Suppressor macrophage treated with lipopolysaccharide for 4 hours (primary cell): ENCODE measurements at places on chromosomes 5 and 9.

- no peak for DNase-seq
Measured at GRCh38 chr5:82290908-82291307, 12.8 kb upstream of the RPS23 start.

DNA sequence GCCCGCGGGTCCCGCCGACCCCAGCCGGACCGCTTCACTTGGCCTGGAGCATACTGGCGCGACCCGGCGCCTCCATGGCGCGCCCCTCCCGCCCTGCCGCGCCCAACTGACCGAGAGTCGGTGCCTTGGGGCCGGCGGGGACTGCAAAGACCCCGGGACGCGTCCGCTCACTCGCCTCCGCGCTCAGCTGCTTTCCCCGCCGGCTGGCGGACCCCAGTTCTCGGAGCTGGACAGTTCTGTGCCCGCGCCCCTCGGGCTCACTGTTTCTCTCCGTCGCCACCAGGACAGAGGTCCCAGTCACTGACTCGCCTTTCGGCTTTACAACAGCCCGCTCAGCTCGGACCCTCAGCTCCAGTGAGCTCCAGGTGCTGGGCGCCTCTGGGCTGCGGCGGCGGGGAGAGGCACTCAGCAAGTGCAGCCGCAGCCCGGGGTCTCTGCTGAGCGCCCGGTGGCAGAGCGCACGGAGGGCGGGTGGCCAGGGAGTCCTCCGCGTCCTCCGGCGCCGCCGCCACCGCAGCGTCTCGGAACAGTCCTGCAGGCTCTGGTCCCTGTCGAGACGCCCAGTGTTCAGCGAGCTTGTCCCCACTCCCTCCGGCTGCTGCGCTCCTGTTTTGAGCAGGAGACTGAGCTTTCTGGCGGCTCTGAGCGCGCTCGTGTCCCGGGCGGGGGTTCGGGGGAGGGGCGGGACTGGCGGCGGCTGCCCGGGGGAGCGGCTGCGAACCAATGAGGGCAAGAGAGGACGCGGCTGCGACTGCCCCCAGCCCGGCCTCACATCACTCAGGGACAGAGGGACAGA lies at the start of gene SMIM32:
SMIM32 (minus strand) TSS at position 637 of the 796 bp plus-strand sequence. CDS start 638 bp downstream, outside the sequence.
- no peak for DNase-seq

DNA sequence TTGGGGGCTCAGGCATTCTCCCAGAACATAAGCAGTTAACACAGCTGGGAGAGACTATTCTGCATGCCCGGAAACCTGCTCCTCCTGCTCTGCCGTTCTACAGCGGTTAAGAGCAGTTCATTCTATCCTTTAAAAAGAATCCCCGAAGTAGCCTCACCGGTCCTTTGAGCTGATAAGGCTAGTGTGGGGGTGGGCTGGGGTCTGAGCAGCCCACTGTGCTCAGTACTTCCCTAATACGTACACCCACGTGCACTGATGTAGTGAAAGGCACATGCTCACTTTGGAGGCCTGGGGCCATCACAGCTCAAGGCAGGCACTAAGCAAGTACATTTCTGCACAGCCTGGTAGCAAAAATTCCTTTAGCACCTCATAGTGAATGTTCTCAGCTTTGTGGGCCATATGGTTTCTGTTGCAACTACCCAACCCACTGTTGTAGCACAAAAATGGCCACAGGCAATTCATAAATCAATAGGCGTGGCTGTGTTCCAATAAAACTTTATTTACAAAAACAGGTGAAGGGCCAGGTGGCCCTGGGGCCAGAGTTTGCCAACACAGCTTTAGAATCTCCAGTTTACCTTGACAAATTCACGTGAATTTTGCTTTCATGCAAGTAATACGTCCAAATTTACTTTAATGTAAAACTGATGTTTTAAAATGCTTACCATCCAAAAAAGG lies 136.4 kb downstream of the ZNF354C start:
- DNase-seq = no peak

- DNase-seq = no peak
Measured at GRCh38 chr5:15383021-15383420, 117.0 kb upstream of the FBXL7 start.

DNA sequence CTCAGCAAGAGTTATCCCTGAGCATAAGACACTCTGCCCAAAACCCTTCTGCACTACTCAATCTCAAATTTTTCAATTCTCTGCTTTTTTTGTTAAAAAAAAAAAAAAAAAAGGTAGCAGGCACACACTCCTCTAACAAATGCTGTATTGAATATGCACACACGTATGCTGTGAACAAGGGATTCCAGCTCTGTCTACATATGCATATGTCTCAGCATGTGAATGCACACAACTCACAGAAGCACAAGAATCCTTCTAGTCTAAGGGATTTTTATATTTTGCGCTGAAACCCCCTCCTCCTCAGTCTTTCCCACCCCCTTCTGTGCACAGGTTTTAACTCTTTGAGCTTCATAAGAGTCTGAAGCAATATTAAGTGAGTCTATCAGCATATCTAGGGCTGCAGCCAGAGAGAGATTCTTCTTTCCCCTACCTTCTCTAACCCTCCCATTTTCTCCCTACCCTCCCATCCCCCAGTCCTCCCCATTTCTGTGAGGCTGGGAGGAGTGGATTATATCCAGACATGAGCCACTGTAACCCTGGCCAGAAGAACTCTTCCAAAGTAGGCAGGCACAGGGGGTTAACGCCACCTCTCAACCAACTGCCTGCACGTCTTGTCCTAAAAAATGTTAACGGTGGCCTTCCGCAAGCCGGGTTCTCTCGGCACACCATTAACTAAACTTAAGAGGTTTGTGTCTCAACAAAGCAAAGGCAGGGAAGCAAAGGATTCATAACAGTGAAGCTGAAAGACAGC lies 1.0 kb downstream of the GABRB2 start:
- no peak for DNase-seq

GRCh38 chr9:5920860-5921328 lies 30.2 kb downstream of the MLANA start:
- no peak for DNase-seq

- no peak for DNase-seq
Measured at GRCh38 chr9:123300554-123300953, 32.2 kb upstream of the STRBP start.

DNA sequence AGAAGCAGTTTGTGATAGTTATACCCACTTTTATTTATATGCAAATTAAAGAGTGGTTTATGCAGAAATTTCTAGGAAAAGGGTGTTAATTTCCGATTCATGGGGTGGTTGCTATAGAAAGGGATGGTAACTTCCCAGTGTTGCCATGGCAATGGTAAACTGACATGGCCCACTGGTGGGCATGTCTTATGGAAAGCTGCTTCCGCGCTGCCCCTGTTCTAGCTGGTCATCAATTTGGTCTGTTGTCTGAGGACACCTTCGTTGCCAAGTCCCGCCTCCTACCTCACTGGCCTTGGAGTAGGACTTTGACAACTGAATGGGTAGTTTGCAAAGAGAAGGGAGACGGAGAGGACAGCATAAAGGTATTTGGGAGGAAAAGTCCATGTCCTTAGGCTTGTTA lies 74.0 kb upstream of the SMIM23 start:
- no peak for DNase-seq

DNA sequence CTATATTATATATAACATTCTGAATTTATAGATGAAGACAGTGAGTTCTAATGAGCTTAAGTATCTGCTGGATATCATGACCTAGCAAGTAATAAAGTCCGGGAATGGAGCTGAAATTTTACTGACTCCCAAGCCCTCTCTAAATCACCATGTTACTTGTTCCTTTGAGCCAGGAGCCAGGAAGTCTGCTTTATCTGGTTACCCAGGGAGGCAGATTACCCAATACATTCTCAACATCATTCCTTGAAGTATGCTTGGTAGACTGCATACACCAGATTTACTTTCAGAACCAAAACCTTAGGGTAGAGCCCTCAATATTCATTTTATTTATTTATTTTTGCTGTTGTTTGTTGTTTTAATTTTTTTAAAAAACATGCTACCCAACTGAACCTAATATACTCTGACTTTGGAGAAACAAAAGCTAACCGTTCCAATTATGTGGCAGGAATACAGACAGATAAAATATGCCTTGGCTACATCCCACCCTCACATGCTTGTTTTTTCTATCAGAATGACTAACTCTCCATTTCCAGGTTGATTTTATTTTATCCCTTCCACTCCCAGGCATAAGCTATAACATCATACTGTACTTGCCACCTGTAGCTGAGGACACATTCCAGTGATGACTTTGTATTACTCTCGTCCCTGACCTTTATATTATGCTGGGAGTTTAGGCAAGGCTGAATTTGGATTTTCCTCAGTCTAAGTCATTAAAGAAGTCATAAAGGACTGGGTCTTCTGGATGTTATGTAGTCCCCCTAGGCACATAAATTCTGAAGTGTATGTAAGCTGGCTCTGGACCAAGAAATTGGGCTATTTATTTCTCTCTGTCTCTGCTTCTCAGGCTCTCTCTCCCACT lies 82.0 kb downstream of the YIPF5 start:
- DNase-seq = no peak

GRCh38 chr9:19999491-20000057 lies 210.7 kb upstream of the SLC24A2 start:
- peak; percentile 16 for DNase-seq

DNA sequence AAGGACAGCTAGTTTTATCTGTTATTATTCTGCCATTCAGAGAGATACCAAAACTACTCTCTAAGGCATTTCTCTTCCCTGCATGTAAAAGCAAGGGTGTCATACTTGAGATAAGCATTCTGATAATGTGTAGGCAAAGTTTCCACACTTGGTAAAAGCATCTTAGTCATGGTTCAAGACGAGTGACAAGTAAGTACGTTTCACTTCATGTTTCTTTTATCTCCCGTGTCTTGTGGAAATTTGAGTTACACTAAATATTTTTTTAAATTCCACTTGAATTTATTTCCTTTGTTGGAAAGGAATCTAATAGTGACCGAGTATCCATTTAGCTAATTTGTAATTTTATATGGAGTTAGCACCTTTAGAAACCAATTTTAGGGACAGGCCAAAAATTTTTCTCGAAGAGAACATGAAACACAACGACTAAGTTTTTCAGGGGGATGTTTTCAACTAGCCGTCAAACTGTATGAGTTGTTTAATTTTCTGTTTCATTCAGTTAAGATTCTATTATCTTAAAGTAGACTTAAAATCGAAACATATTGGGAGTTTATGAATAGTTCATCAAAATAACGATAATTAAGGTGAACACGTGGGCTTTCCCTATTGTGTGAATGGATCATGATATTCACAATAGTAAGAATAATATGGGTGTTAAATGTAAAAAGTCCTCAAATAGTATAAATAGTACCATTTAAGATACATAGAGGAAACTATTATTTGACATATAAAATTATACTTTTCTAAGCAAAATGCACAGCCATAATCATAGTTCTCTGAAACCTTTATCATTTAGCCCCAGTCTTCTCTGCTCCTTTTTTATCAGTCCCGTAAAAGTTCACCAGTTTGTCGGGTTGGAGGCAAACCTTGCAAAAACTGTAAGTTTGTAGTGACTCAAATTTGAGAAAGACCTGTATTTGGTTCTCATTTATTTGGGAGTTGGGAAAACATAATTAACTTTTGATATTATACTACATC lies 1.6 kb downstream of the RFESD start:
- DNase-seq = peak; percentile 55
